Pulmonary artery endothelial cell (primary cell): ENCODE measurements at places on chromosomes 11 and 22. TPM values are rescaled to one million over a fixed set of nuclear protein-coding genes. Genes with fewer than 3 reads are reported as not detected.

- DNase-seq = no peak
Measured at GRCh38 chr11:121231576-121232278, 60.8 kb upstream of the SC5D start.

DNA sequence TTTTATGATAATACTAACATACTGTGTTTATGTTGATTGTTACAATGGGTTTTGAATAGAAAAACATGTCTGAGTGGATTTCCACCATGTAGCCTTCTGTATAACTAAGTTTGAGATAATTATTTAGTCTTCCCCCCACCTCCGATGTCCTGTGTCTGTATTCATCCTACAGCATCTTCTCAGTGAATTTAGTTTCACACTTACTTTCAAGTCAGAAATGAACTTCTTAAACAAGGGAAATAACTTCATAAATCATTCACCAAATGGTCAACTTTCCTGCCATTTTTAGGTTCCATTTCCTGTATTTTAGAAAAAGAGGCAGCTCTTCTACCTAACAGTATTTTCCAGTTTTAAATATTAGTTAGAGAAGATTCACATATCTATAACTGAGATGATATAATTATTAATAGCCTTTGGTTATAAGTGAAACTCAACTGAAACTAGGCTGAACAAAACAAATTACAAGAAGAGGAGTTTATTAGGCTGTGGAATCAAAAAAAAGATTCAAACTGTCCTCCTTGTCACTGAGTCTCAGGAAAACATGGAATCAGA is 3.5 kb downstream of the OR51B5 start:
- DNase-seq = no peak

DNA sequence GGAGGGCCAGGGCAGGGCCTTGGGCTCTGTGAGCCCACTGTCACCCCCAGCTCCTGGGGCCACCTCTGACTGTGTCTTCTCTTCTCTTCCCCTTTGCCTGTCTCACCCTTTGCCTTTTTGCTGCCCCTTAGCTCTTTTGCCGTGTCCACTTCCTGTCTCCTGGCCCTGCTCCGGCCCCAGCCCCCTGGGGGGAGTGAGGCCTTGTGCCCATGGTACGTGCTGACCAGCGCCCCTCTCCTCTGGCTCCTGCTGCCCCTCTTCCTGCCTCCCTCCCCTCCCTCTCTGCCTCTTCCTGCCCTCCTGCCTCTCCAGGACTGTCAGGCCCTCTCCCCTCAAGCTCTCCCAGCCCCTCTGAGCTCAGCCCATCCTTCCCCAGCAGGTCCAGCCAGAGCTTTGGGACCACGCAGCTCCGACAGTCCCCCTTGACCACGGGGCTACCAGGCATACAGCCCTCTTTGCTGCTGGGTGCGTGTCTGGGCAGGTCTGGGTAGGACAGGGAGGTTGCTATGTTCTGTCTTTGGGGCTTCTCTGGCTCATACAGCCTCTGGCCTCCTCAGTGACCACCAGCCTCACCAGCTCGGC is 11.7 kb downstream of the TMEM258 start:
- DNase-seq = no peak

- DNase-seq = no peak
Measured at GRCh38 chr22:24483976-24484545, 11.1 kb upstream of the UPB1 start.

- DNase-seq = no peak
Measured at GRCh38 chr11:33211153-33211552, 46.0 kb upstream of the HIPK3 start.

- DNase-seq = no peak
Measured at GRCh38 chr11:134200688-134201087, 23.1 kb downstream of the NCAPD3 start.

DNA sequence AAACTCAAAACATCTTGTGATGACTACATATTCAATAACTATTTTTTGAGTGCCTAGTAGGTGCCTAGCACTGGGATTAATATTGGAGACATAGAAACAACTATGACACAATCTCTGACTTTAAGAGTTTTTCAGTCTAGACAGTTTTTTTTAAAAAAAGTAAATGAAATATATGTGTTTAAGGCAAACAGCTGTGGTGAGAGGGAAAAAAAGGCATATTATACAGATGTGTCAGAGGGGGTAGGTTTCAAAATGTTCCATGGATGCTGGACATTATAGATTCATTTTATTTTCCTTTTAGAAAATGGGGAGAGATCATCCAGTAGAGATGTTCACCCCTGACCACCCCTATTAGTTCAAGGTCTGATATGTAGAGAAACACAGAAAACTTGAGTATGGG is 90.8 kb downstream of the LUZP2 start:
- DNase-seq = no peak

DNA sequence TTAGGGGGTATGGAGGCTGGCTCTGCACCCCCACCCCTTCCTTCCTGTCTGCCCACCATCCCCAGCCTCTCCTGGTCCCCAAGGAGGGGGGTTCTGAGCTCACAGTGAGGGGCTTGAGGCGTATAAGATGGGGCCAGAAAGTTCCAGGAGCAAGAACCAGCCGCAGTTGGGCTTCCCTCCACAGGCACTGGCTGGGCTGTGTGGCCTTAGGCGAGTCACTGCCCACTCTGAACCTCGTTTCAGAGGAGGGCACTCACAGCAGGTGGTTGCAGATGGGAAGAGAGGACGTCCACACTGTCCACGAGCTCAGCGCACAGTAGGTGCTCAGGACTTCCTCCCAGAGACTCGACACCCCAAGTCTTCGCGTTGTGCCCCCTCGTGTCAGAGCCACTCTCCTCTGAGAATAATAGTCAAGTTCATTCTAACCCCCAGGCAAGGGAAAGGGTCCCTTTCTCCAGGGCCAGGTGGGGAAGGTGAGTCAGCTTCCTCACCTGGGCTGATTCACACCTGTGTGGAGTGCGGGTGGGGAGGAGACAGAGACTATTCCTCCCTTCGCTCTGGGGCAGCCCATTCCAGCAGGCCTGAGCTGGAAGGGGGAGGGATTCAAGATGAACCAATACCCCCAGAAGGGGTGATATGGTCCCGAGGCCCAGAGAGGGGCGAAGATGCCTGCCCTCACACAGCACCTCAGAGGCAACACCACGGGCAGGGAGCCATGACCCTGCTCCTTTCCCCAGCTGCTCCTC is 29.3 kb downstream of the RPL3 start:
- DNase-seq = no peak

- no peak for DNase-seq
Measured at GRCh38 chr11:7592711-7593110, 78.9 kb downstream of the PPFIBP2 start.

GRCh38 chr22:29083933-29084591 is 11.2 kb downstream of the KREMEN1 start:
- no peak for DNase-seq

- DNase-seq = no peak
Measured at GRCh38 chr11:111347002-111347722, 31.9 kb downstream of the POU2AF1 start.

GRCh38 chr11:60855726-60856633 is at the start of gene PTGDR2:
PTGDR2 (minus strand) TSS chr11:60855950; CDS start chr11:60853722, 2,228 bp downstream.
- DNase-seq = no peak

GRCh38 chr11:95154514-95154913 is 64.9 kb downstream of the ENDOD1 start:
- no peak for DNase-seq

- no peak for DNase-seq
Measured at GRCh38 chr11:34259087-34259486, 98.7 kb downstream of the ABTB2 start.

- DNase-seq = no peak
Measured at GRCh38 chr11:33445761-33446161, 188.6 kb downstream of the HIPK3 start.

- DNase-seq = no peak
Measured at GRCh38 chr11:81772166-81772565, 961.5 kb downstream of the FAM181B start.

Gene RIMBP3C
- 0.04 TPM in 1 of 2 replicates, not detected in the other for total RNA-seq

Gene FLRT1
- not detected in 2 replicates for total RNA-seq

Gene PKNOX2
- total RNA-seq = not detected in 2 replicates

Gene OR8J1
- total RNA-seq = not detected in 2 replicates

Gene OR6T1
- total RNA-seq = not detected in 2 replicates

Gene SULT4A1
- 0.26 TPM in 1 of 2 replicates, not detected in the other for total RNA-seq

Gene SRRD
- 17.6 and 28.9 TPM in 2 replicates for total RNA-seq
